Stimulated activated CD8-positive, alpha-beta memory T cell treated with anti-CD3 and anti-CD28 coated beads, Interleukin-4, amount 100 ng/mL, for 4 hours (primary cell): ENCODE measurements at places on chromosomes 5 and 9.

GRCh38 chr9:72983056-72983455, 30.2 kb upstream of the ALDH1A1 start:
- DNase-seq = no peak

- no peak for DNase-seq
These were observed 70.3 kb downstream of the DAB2IP start for GRCh38 chr9:121721770-121722169.

GRCh38 chr5:146398826-146399225, 48.3 kb upstream of the TCERG1 start:
- DNase-seq = no peak

DNA sequence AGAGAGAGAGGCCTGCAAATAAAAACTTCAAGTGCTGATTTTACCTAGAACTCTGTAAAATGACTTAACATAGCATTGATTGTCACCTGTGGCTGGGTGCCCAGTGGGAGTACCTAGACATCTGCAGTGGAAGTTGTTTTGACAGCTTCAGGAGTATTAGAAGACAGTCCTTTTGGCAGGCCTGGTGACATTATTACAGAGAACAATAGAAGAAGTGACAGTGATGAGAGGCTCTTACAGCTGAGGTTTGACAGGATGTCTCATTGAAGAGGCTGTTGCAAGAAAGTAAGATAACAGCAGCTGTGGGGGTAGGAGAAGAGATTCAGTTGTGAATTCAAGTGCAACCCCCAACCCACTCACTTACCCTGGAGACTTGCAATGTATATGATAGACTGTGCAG, 27.9 kb upstream of the MUSK start:
- no peak for DNase-seq

- no peak for DNase-seq
These were observed 218.9 kb downstream of the TMEM161B start for GRCh38 chr5:88049737-88050136.

- peak; percentile 2 for DNase-seq
These were observed 293.5 kb downstream of the HINT1 start for GRCh38 chr5:130871346-130872086.

GRCh38 chr9:18675332-18675731, 201.4 kb downstream of the ADAMTSL1 start:
- no peak for DNase-seq

- DNase-seq = no peak
These were observed 47.9 kb upstream of the MYOT start for GRCh38 chr5:137819766-137820165.

DNA sequence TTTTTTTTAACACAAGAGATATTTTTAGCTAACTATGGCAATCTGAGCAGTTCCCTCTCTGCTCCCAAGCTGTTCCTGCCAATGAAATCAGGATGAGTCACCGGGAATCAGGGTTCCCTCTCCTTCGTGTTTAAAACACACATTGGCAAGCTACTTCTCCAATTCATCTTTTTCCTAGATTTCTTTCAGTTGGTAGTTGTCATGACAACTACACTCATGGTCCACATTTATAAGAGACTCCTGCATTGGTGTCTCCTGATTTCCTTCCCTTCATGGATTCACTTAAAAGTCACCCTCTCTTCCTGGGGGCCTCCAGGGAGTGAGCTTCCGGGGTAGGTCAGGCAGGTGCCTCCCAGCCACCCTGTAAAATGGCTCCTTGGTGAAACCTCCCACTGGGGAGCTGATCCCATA, 72.3 kb upstream of the NIPAL4 start:
- no peak for DNase-seq

DNA sequence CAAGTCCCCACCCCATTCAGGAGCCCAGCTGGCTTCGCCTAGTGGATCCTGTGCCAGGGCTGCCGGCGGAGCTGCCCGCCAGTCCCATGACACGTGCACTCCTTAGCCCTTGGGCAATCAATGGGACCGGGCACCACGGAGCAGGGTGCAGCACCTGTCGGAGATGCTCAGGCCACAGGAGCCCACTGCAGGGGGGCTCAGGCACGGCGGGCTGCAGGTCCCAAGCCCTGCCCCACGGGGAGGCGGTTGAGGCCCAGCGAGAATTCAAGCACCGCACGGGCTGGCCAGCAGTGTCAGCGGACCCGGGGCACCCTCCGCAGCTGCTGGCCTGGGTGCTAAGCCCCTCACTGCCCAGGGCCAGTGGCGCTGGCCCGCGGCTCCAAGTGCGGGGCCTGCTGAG, 969.7 kb upstream of the CDH10 start:
- no peak for DNase-seq

GRCh38 chr5:139745800-139746690, 49.6 kb upstream of the PSD2 start:
- DNase-seq = no peak

- peak; percentile 49 for DNase-seq
These were observed 31.4 kb upstream of the EGFL7 start for GRCh38 chr9:136631038-136632000.

DNA sequence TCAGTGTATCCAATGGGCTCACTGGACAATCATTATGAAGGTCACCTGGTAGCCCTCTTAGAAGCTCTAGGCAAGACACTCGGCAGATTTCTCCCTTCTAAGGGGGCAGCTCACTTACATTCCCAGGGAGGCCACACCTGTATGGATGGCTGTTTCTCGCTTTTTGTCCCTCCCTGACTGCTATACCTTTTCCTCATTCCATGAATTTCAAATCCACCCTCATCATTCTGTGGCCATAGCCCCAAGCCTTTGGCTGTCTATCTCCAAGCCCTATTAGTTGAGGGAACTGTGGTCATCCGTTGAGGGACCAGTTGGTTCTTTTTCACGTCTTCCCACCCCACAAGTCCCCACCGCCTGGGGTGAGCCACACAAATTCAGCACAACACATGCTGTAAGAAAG, 85.0 kb upstream of the RARS1 start:
- no peak for DNase-seq

GRCh38 chr5:126837906-126838539, 61.1 kb downstream of the LMNB1 start:
- DNase-seq = no peak

GRCh38 chr9:124518116-124518515, 10.9 kb upstream of the NR5A1 start:
- no peak for DNase-seq

DNA sequence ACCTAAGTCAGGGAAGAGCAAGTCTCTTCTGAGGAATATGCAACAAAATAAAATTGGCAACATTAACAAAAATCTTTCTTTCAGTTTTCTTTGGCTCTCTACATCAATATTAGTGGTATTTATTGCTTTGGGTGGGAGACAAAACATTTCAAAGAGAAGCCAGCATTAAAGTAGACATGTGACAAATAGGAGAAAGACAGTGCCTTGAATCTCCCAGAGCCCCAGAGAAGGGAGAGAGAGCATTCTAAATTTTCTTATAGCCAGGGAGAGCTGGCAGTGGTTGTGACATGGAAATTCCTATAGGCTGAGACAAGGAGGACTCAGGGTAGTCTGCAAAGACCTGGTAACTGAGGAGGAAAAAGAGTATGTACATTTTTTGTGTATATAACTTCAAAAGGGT, 79.4 kb upstream of the NREP start:
- DNase-seq = no peak

DNA sequence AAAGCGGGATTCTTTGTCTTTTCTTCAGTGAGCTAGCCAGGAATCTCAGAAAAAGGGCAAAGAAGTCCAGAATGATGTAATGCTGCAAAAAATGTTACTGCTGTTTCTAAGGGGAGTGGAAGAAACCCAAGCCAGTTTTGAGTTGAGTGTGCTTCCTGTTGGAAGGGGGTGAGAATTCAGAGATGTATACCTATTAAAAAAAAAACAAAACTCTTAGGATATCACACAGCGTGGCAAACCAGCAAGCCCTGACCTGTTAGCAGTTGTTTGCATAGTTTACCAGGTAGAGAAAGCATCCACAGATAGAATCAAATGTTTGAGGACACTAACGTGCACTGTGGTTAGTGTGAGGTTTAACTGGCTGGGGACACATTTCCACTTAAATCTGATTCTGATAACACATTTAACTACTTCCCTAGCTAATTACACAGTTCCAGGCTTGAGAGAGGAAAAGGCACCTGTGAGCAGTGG, 11.4 kb downstream of the BASP1 start:
- no peak for DNase-seq

- DNase-seq = no peak
These were observed 3.2 kb upstream of the IL12B start for GRCh38 chr5:159333545-159333925.

DNA sequence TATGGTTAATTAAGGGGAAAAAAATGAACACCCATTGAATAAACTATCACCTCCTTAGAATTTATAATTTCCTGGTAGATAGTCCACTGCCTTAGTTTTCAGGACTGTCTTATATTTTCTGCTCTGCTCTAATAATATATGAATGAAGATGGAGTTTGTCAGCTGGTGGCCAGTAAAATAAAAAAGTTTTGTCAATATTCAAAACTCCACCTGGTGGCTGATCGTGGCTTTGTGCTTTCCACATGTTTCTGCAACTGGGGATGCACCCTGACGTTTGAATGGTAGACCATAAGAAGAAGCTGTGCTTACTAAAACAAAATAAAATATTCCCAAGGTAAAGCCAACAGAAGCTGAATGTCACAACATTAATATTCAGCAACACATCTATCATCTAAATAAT, 286.6 kb upstream of the IZUMO3 start:
- DNase-seq = no peak

GRCh38 chr9:121860744-121861143, 209.3 kb downstream of the DAB2IP start:
- no peak for DNase-seq

- DNase-seq = no peak
These were observed 273.2 kb upstream of the MPDZ start for GRCh38 chr9:13552606-13553215.

DNA sequence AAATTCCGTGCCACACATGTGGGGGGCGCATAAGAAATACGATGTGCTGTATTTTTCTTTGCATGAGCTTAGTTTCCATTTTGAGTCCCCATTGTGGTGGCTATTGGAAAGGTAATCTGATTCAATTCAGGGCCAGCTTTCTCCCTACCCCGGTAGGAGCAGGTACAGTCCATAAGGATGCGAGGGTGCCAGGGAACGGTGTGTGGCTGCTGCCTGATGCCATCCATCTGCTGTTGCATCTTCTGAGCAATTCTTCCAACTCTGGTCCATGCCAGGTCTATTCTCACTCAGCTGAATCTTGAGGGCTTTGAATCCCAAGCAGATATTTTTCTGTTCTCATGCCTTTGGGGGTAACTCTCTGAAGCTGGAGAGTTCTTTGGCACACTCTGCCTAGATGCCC, 392.7 kb downstream of the AGTPBP1 start:
- no peak for DNase-seq

GRCh38 chr5:39191216-39191615, 28.1 kb downstream of the FYB1 start:
- DNase-seq = no peak

DNA sequence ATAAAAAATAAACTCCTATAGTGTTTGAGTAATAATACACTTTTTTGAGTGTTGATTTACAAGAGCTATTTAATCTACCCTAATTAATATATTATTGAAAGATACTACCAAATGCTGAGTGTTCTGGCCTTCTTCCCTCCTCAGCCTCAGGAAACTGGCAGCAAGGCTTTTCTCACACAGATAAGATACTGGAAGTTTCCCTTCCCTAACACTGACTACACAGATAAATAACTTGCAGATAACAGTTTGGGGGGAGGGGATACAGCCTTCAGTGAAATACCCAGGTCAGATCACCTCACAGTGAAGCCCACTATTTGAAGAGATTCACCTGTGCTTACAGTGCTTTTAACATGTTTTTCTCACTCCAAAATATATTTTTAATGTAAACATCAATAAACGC, 1.6 kb upstream of the NIPSNAP3A start:
- DNase-seq = no peak

- no peak for DNase-seq
These were observed 105.8 kb upstream of the IL6ST start for GRCh38 chr5:56100439-56101176.

- no peak for DNase-seq
These were observed 185.4 kb downstream of the EBF1 start for GRCh38 chr5:158914008-158915000.

- DNase-seq = no peak
These were observed 324.4 kb downstream of the PRELID2 start for GRCh38 chr5:145510769-145511168.

DNA sequence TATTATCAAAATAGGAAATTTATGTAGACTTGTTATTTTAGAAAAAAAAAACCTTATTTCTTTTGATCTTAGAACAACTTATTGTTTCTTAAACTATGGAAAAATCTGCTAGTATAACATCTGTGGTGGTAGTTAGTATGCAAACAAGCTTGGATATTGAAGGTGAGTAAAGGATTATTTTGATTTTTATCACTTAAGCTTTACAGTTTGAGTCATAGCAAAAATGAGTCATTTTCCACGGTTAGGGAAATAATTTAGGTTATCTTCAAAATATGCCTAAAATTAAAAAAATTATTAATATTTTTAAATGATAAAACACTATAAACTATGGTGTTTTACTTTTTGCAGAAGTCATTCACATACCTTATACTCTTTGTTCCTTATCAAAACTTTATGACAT, 107.2 kb upstream of the DHFR start:
- DNase-seq = no peak

GRCh38 chr5:16862777-16863176, 73.3 kb downstream of the MYO10 start:
- DNase-seq = no peak

- no peak for DNase-seq
These were observed 116.8 kb upstream of the CNTLN start for GRCh38 chr9:17017931-17018491.

- no peak for DNase-seq
These were observed 142.7 kb upstream of the APC start for GRCh38 chr5:112594941-112595340.
